Activated CD4-positive, alpha-beta memory T cell treated with anti-CD3 and anti-CD28 coated beads, Interleukin-2, amount 10 ng/mL, durations not matched to agents 7 days and 5 days (primary cell): ENCODE measurements at places on chromosomes 4 and X. TPM values are rescaled to one million over a fixed set of nuclear protein-coding genes. Genes with fewer than 3 reads are reported as not detected.

The ALAS2 gene
- total RNA-seq = not detected

DNA sequence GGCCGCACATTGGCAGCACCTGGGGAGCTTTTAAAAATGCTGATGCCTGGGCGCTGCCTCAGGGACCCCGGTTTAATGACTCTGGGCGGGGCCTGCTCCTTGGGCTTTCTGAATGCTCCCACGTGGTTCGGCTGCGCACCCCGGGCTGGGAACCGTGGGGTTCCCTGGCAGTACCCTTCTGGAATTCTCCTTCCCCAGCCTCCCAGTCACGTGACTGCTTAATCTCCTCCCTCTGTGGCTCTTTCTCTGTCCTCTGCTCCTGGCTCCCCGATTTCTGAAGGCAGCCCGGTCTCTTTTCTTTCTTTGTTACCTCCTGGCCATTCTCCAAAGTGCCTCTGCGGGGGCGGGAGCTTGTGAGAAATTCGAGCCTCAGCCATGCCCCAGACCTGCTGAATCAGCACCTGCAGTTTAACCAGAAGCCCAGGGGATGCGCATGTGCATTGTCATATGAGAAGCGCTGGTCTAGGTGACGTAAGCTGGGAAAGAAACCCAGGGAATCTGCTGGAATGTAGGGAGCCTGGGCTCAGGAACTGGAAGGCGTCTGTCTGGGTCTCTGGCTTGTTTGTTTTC, 16.6 kb downstream of the CLCN4 start:
- peaks cover 2% of the 10 kb centered on the region for H3K27me3 ChIP-seq
- H3K27ac ChIP-seq = no peak overlapping the region
- DNase-seq = no peak
- H3K4me1 ChIP-seq = peaks cover 10% of the 10 kb centered on the region

DNA sequence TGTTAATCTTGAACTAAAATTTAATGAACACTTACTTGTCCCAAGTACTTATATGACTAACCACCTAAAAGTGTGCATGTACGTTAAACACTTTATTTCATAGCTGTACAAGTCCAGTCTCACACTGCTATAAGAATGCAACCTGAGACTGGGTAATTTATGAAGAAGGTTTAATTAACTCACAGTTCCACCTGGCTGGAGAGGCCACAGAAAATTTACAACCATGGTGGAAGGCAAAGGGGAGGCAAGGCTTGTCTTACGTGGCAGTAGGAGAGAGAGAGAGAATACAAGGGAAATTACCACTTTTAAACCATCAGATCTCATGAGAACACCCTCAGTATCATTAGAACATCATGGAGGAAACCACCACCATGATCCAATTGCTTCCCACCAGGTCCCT, 748.7 kb upstream of the HS3ST1 start:
- H3K27me3 ChIP-seq = no peaks in the 10 kb centered on the region
- H3K36me3 ChIP-seq = no peaks in the 10 kb centered on the region
- H3K4me1 ChIP-seq = no peaks in the 10 kb centered on the region
- H3K27ac ChIP-seq = no peak overlapping the region

GRCh38 chrX:119709630-119710029, 16.7 kb upstream of the SEPTIN6 start:
- no peak for DNase-seq
- H3K27ac ChIP-seq = no peak overlapping the region
- H3K27me3 ChIP-seq = no peaks in the 10 kb centered on the region
- peaks cover 24% of the 10 kb centered on the region for H3K4me1 ChIP-seq
- H3K4me3 ChIP-seq = no peak overlapping the region
- no peaks in the 10 kb centered on the region for H3K36me3 ChIP-seq

The NMU gene
- total RNA-seq = 0.33 TPM

The CLRN2 gene
- not detected for total RNA-seq

DNA sequence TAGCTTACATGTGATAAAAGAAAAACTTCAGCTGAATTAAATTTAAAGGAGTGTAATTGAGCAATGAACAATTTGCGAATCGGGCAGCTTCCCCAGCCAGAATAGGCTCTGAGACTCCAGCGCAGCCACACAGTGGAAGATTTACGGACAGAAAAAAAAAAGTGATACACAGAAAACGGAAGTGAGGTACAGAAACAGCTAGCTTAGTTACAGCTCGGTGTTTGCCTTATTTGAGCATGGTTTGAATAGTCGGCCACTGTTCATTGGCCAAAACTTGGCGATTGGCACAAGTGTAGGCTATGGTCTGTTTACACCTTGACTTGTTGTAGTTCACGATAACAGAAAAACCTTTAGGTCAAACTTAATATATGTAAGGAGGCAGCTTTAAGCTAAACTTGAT, 16.7 kb upstream of the SUPT20HL1 start:
- no peaks in the 10 kb centered on the region for H3K36me3 ChIP-seq
- peaks cover 11% of the 10 kb centered on the region for H3K4me1 ChIP-seq
- DNase-seq = no peak
- no peak overlapping the region for H3K4me3 ChIP-seq

DNA sequence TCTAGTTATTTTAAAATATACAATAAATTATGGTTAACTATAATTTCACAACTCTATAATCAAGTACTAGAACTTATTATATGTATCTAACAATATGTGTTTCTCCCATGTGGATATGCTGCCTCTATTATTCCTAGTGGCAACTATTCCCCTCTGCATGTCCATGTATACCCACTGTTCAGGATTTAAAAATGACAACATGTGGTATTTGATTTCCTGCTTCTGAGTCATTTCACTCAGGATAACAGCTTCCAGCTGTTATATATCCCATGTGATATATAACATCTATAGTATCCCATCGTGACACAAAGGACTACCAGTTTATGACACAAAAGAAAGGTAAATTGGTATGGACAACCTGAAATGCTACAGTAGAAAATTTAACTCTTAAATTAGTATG, 167.4 kb upstream of the TACR3 start:
- no peak overlapping the region for H3K27ac ChIP-seq
- DNase-seq = no peak
- H3K4me3 ChIP-seq = no peak overlapping the region
- no peaks in the 10 kb centered on the region for H3K36me3 ChIP-seq
- no peaks in the 10 kb centered on the region for H3K27me3 ChIP-seq

- no peak overlapping the region for H3K27ac ChIP-seq
- no peaks in the 10 kb centered on the region for H3K36me3 ChIP-seq
- DNase-seq = no peak
- H3K27me3 ChIP-seq = peaks cover 1% of the 10 kb centered on the region
Observed at GRCh38 chr4:174131901-174132300, 151.6 kb downstream of the FBXO8 start.

GRCh38 chr4:7411896-7412553, 22.7 kb downstream of the PSAPL1 start:
- H3K4me3 ChIP-seq = no peak overlapping the region
- no peaks in the 10 kb centered on the region for H3K36me3 ChIP-seq

The XAGE2 gene
- total RNA-seq = not detected

GRCh38 chrX:71577682-71578081, 555 bp upstream of the GCNA start:
- no peaks in the 10 kb centered on the region for H3K27me3 ChIP-seq
- DNase-seq = no peak
- no peaks in the 10 kb centered on the region for H3K4me1 ChIP-seq
- H3K4me3 ChIP-seq = no peak overlapping the region
- peaks cover 61% of the 10 kb centered on the region for H3K36me3 ChIP-seq

DNA sequence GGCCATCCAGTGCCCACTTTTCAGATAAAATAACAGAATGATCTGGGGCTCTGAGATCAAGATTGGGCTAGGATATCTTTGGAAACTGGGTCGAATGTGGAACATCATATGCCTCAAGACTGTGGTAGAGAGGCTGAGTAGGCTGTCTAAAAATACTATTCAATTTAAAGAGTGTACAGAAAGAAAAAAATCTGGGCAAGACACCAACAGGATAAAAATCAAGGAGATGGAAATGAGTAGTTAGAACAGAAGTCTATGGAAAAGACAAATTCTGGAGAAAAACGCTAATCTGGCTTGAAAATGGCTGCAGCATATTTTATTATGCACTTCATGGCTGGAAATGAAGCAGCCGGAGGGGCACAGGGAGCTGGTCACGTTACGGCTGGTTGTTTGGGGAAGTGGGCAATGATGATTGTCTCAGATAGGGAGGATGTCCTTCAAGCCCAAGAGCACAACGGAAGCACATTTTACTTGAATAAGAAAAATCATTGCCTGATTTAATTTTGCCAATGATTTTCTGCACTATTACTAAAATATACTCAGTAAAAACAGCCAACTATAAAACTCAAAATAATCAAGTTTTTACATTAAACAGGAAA, 27.1 kb upstream of the MAPK10 start:
- H3K4me3 ChIP-seq = no peak overlapping the region
- H3K27me3 ChIP-seq = no peaks in the 10 kb centered on the region
- H3K4me1 ChIP-seq = no peaks in the 10 kb centered on the region

- H3K4me3 ChIP-seq = no peak overlapping the region
- no peak for DNase-seq
- H3K36me3 ChIP-seq = peaks cover 43% of the 10 kb centered on the region
- no peak overlapping the region for H3K27ac ChIP-seq
- no peaks in the 10 kb centered on the region for H3K27me3 ChIP-seq
- H3K4me1 ChIP-seq = peaks cover 25% of the 10 kb centered on the region
Observed at GRCh38 chr4:38687571-38688011, 23.6 kb downstream of the KLF3 start.

DNA sequence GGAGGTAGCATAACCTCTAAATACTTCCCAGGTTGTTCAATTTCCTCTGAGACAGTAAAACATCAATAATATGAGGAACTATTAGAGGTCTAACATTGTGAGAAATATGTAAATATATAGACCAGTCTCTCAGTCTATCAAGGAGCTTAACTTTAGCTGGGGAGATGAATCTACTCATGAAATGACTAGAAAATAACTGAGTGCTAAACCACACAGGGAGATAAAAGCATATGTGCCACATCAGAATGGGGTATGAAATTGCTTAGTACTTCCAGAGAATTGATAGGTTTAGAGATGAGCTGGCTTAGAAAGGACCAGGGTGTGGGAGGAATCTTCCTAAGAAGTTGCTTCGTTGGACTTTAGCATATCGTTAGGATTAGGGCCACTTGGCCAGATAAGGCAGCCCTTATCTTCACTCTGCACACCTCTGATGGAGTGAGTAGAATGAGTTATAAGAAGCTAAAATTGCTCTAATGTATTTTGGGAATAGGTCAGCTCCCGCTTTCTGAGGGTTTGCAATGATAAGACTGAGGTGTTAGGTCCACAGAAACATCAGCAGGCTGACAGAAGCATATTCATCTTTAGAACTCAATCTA, 299.2 kb downstream of the UNC5C start:
- DNase-seq = no peak
- H3K4me1 ChIP-seq = peaks cover 15% of the 10 kb centered on the region
- H3K27me3 ChIP-seq = no peaks in the 10 kb centered on the region
- H3K4me3 ChIP-seq = no peak overlapping the region

GRCh38 chrX:20519826-20520225, 253.1 kb upstream of the RPS6KA3 start:
- no peak overlapping the region for H3K4me3 ChIP-seq
- H3K36me3 ChIP-seq = peaks cover 17% of the 10 kb centered on the region
- peaks cover 47% of the 10 kb centered on the region for H3K4me1 ChIP-seq
- no peak for DNase-seq
- H3K27ac ChIP-seq = no peak overlapping the region
- peaks cover 21% of the 10 kb centered on the region for H3K27me3 ChIP-seq

The TFDP3 gene
- not detected for total RNA-seq

DNA sequence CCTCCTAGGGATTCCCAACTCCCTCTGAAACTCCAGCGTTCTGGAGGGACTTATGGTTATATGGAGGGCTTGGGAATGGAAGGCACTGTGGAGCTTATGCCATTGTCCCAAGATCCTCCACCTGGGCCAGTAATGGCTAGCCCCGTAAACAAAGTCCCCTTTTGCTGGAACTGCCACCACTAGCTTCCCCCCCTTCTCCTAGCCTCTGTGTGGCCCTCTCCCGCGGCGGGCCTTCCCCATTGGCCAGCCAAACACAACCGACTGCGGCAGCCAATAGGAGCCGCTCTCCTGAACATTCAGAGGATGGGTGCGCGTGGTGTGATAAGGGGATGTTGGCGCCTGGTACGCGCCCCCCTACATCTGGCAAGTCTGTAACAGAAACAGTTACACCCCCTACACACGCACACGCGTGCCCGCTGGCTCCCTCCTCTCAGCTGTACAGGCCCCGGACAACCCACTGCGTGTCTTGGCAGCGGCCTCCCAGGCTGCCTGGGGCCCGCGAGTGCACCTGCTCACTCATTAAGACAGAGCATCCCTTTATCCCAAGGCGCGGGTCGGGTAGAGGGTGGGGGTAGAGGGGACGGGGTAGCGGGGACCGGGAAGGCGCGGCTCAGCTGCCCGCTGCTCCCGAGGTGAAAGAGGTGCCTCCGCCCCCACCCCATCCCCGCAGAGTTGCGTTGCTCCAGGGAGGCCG, 863 bp upstream of the RAB33A start:
- H3K4me3 ChIP-seq = peak overlapping the region; percentile 78
- peaks cover 20% of the 10 kb centered on the region for H3K36me3 ChIP-seq
- H3K27me3 ChIP-seq = no peaks in the 10 kb centered on the region
- H3K4me1 ChIP-seq = peaks cover 42% of the 10 kb centered on the region
- H3K27ac ChIP-seq = peak overlapping the region; percentile 87

The ARHGAP6 gene
- not detected for total RNA-seq

GRCh38 chrX:52363247-52363883, 5.5 kb upstream of the XAGE2 start:
- H3K4me1 ChIP-seq = no peaks in the 10 kb centered on the region
- peaks cover 6% of the 10 kb centered on the region for H3K27me3 ChIP-seq
- H3K27ac ChIP-seq = no peak overlapping the region
- no peak for DNase-seq
- H3K4me3 ChIP-seq = no peak overlapping the region

The GLUD2 gene
- 0.63 TPM for total RNA-seq

- H3K36me3 ChIP-seq = no peaks in the 10 kb centered on the region
- H3K27me3 ChIP-seq = no peaks in the 10 kb centered on the region
- no peak for DNase-seq
- H3K4me1 ChIP-seq = no peaks in the 10 kb centered on the region
- H3K27ac ChIP-seq = no peak overlapping the region
Observed at GRCh38 chrX:128804828-128805227, 718.5 kb downstream of the SMARCA1 start.

The GDPD2 gene
- total RNA-seq = 0.23 TPM
